ENCODE measurements at places on chromosomes 12 and 14. TPM values are rescaled to one million over a fixed set of nuclear protein-coding genes. Genes with fewer than 3 reads are reported as not detected.

POTEM gene
- total RNA-seq, result not detected

PAX9 gene
- 0.13 TPM for total RNA-seq

KLHL28 gene
- total RNA-seq, result 15.3 TPM

PGF gene
- 30.2 TPM for total RNA-seq

Measured in muscle of leg (tissue), 16 donors.